Cerebellar nuclear complex (tissue), 1 donor: ENCODE measurements at places on chromosomes 3 and 15.

DNA sequence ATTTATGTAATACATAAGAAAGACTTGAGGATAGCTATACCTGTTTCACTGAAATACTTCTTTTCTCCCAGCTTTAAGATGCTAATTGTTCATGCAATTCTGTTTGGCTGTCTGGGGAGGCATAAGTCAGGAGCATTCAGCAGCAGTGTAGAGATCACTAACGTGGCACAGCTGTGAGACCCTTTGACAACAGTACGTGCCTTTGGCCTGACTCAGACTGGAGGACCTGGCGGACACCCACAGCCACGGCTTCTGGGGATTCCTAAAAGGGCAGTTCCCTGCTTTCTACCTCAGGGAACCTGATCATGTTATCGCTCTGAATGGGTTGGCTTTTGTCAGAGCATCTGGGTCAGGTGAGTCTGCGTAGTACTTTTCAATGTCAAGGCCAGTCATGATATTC lies 295.0 kb upstream of the ICE2 start:
- no peak for DNase-seq

- no peak for DNase-seq
These were observed 44.6 kb upstream of the RBMS3 start for GRCh38 chr3:29236146-29236840.

DNA sequence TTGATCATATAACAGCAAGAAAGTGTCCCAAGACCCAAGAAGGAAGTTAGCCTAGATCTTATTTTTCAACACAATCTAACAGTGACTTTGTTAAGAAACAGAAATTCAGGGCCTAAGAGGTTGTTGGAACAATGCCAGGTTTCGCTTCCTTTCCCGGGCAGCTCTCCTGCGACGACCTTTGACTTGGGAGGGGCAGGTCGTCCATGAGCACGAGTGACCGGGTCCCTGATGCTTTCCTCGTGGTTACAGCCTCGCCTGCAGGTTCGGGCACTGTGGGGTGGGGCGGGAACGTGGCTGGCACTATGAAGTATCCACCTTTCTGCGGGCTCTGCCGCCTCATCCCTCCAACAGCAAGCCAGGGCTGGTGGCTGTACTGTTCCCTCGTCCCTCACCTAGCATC lies 90.1 kb upstream of the RGMA start:
- DNase-seq = no peak

- DNase-seq = no peak
These were observed 274.1 kb downstream of the MECOM start for GRCh38 chr3:169389211-169389924.

- DNase-seq = no peak
These were observed 9.2 kb downstream of the CCDC14 start for GRCh38 chr3:123951522-123952447.

- no peak for DNase-seq
These were observed 32.8 kb upstream of the SLC9A9 start for GRCh38 chr3:143881095-143881494.

- no peak for DNase-seq
These were observed 297.1 kb downstream of the UACA start for GRCh38 chr15:70466305-70466704.

DNA sequence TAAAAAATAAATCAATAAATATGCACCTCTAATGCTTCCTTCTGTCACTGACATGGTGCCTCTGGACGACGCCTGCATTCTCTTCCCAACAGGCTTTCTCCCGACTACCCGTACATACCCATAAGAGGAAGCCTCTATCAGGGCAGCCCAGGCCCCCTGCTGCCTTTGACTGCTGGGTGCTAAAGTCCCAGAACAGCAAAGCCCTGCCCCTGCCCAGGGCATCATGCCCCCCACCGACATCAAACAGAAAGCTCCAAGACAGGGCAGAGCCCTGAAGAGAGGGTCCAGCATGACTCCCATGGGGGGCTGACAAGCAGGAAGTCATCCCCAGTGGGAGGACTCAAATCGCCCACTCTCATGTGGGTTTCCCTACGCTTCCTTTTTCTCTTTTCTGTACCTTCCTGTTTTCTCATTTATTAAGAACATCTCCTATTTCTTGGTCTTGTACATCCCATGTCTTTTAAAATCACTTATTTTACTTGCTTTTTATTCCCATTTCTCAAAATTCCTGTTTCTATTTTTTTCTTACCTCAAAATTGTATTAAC lies 23.4 kb downstream of the XPC start:
- DNase-seq = no peak

GRCh38 chr3:135538123-135538522 lies 427.4 kb upstream of the PPP2R3A start:
- no peak for DNase-seq

DNA sequence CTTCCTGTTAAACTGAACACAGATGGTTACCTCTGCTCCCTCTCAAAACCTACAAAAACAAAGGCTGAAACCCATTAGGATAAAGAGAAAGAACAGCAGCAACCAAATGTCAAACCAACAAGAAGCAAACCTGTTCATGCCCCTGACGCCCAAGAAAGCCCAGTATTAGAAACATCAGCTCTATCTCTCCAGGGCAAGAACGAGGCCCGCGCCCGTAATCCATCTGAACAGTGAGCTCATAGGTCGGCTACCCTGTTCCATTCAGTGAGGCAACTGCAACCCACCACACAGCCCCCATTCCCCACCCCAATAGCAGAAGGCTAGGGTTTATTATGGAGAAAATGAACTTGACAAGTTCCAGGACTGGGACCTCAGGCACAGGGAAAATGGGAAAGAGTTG lies 10.0 kb downstream of the LSG1 start:
- DNase-seq = no peak

GRCh38 chr3:58386626-58387365 lies 46.8 kb downstream of the PDHB start:
- no peak for DNase-seq

- DNase-seq = no peak
These were observed 507 bp upstream of the GOLIM4 start for GRCh38 chr3:168096210-168096652.

DNA sequence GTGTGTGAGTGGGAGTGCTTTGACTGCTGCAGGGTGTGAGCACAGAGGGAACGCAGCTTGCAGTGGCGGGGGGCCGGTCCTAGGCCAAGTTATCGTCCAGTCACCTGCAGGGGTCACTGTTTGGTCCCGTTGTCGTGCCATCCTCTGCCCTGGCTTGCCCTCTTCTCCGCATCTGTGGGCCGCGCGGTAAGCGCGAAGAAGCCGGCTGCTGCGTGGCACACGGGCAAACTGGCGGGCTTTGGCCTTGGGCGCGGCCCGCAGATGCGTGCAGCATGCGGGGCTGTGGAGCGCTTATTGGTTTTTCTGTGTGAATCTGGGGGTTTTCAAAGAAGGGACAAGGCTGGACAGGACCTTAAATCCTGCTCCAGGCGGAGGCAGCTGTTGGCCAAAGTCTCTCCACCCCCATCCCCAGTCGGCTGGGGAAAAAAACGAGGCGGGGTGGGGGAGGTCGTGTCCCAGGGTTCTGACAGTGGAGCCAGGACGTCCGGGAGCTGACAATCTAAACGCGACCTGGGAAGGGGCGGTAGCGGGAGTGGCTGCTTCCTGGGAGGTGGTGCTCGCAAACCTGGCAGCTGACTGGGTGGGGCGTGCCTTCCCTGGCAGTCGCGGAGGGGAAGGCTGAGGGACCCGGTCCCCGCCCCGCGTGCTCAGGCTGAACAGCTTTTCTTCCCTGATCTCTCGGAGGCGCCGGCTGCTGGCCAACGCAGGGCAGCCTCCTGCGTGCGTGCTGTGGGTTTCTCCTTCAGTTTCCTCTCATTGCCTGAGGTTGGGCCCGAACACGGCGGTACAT lies 39.7 kb upstream of the VEPH1 start:
- no peak for DNase-seq

DNA sequence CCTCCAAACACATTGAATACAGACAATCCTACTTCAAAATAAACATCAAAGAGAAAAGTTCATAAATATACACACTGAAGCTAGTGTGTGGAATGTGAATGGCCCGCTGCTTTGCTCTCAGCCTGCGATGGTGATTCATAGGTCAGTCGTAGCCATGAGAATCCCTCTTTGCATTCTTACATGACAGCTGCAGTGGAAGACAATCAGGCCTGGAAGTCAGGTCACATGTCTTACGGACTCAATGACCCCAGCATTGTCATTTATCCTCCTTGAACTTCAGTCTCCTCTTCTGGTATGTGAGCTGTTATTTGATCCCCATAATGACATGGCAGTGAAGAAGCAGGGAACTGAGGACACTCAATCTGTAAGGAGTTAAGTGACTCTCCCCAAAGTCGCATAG lies 217.8 kb upstream of the EOMES start:
- no peak for DNase-seq

GRCh38 chr15:65044724-65045481 lies at the start of gene SLC51B:
Gene SLC51B, plus strand, starts transcription at chr15:65045387. Its CDS starts 4,618 bp downstream, at chr15:65050005.
- DNase-seq = no peak

DNA sequence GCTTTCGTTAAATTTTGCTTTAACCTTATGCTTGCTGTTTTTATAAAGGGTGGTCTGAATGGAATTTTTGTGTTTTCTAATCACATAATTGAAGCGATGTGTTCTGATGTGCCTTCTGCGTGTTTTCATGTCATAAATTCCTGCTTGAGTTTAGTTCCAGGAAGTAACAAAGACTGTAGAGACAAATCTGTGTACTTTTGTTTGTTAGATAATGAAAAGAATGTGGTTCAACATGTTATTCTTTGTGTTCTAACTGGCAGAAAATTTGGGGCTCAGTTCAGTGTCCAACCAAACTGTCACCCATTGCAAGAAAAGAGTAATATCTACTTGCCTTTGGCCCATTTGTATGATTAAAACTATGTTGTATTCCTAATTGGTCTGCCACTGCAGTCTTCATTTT lies 324.0 kb downstream of the DIPK2A start:
- no peak for DNase-seq

DNA sequence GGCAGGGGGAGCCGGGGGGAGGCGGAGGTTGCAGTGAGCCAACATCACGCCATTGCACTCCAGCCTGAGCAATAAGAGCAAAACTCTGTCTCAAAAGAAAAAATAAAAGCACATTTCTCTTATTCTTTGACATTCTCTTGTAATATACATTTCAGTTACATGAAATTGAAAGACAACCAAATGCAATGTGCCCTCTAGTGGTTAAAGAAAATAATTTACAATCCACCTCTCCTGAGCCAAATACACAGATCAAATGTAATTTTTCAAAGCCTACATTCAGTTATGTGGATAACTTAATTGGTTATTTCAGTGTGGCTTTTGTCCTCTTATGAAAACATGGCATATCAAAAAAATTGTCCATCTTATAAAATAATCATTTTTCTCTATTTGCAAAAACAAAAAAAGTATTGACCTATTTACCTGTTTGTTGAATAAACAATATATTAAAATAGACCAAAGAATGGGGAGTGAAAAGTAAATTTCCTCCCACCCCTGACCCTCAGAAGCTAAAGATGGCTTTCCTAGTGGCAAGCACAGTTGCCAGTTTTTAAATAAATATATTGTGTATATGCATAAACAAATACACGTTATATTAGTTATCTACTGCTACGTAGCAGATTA lies 14.2 kb upstream of the U2SURP start:
- DNase-seq = no peak

- DNase-seq = no peak
These were observed 58.5 kb downstream of the TGFBR2 start for GRCh38 chr3:30664884-30665283.

- DNase-seq = peak; percentile 35
These were observed 27.5 kb upstream of the NDUFB4 start for GRCh38 chr3:120568598-120568997.

DNA sequence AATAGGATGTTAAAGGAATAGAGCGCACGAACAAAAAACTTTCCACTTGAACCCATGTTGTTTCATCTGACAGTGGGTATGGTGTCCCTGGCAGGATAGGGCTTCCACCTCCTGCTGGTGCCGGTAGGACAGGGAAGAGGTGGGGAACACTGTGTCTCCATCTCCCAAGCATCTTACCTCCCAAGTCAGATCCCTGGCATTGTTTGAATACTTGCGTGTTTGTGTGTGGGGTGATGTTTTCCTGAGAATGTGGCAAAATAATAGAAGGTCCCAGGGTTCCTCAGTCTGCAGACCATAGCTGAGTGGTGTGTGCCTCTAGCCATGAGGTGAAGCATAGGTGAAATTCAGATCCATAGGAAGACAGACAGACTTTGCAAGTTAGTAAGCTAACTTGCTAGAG lies 119.4 kb downstream of the IGF1R start:
- no peak for DNase-seq

GRCh38 chr15:98812716-98813446 lies 164.5 kb downstream of the IGF1R start:
- DNase-seq = no peak

- no peak for DNase-seq
These were observed 55.8 kb downstream of the TMED3 start for GRCh38 chr15:79366691-79367090.
